H54 (cell line): ENCODE measurements at places on chromosomes 7 and 10.

DNA sequence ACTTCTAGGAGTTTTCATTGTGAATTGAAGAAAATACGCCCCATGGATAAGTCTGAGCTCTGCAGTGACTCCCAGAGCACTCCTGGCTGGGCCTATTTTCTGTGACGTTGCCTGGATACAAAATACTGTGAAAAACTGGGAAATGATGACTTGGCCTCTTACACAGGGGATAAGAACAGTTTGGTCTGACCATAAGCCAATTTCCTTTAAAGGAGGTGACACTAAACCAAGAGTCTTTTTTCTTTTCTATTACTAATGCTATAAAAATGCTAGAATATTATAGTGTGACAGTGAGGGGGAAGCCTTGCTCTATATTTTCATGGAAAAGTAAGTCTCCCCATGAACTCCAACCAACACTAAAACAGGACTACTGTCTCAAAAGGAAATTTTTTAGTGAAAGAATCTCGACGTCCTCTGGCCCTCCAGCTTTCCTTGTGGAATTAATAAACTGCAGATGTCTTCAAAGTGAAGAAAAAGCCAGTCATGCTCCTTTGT is 45.5 kb downstream of the MYOF start:
- peak; percentile 38 for DNase-seq

GRCh38 chr7:138980563-138981291 is 462 bp downstream of the KIAA1549 start:
- peak; percentile 18 for DNase-seq

GRCh38 chr10:131667561-131667960 is 233.2 kb upstream of the PPP2R2D start:
- no peak for DNase-seq

- DNase-seq, result no peak
Observed at GRCh38 chr7:149869867-149870266, 3.9 kb upstream of the ATP6V0E2 start.

- no peak for DNase-seq
Observed at GRCh38 chr10:24680647-24681524, 42.8 kb downstream of the ARHGAP21 start.

- peak; percentile 21 for DNase-seq
Observed at GRCh38 chr7:41005374-41005901, 697.5 kb downstream of the INHBA start.

GRCh38 chr10:71255808-71256660 is 43.7 kb downstream of the UNC5B start:
- DNase-seq, result peak; percentile 81

GRCh38 chr10:111560027-111560426 is 483.2 kb downstream of the ADRA2A start:
- DNase-seq, result no peak

- no peak for DNase-seq
Observed at GRCh38 chr10:90993340-90993739, 72.5 kb upstream of the ANKRD1 start.

DNA sequence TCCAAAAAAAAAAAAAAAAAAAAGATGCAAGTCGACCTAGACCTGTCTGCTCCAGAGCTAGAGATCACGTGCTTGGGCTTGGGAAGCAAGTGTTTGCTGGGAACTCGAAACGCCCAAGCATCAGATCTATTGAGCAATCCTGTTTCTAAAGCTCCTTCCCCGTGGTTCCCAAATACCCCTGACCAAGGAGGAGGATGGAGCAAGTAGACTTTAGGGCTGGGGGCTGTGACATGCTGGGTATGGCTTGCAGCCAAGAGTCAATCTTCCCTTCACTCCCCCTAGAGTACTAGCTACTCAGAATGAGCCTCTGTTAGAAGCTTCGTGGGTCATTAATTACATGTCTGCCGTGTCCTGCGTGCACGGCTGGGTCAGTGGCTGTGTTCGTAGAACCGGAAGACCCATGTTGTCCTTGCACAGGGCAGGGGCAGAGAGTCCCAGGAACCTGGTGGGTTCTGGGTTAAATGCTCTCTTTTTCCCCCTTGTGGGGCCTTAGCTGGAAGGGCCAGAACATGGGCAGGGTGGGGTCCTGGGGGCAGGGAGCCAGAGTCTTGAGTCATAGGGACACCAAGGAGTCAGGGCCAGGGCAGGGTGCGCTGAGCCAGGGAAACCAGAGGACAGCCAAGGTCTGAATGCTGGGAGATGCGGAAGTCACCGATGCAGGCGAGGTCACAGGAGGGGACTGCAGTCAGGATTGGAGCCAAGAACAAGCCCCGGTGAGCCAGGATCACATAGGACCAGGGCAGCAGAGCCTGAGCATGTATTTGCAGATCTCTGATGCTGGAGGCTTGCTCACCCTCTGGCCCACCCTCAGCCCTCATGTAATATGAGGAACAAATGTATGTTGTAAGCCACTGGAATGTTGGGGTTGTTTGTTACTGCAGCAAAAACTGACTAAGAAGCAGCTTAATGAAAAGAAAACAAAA is 34.6 kb upstream of the TPST1 start:
- no peak for DNase-seq

DNA sequence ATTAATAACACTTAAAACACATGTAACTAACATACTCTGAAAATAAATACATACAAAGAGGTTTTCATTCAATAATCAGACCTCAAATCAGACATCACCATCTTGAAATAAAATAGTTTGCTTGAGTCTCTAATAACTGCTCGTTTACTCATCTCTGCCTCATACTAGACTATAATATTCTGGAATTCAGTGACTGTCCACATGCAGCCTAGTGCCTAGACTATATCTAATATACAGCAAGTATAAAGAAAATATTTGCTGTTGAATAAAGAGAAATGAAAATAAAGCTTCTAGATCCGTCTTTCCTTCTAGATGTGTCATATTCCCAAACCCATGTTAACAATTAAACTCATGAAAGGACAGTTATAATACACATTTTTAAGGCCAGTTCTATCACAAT is 236.3 kb upstream of the LRRN3 start:
- no peak for DNase-seq

DNA sequence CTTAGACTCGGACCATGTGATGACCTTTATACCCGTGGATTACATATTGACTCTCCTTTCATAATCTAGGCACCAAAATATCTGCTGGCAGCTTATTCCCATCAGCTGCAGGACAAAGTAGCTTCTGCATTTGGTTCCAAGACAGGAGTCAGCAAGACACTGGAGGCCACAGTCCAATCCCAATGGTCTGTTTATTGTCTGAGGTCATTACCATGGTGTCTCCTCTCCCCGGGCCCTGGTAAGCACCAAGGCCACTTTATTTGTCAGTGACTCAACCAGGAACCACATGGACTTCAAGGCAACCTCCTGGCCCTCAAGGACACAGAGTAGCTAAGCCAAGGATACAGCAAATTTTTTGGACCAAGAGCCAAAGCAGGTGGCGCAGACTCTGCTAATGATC is 36.1 kb downstream of the KCNMA1 start:
- DNase-seq, result no peak

- DNase-seq, result peak; percentile 100
Observed at GRCh38 chr7:42236976-42237810, at the start of gene GLI3. GLI3 (minus strand) TSS chr7:42237209; CDS start chr7:42223253, 13,956 bp downstream.

- DNase-seq, result no peak
Observed at GRCh38 chr10:6305401-6306321, 102.9 kb downstream of the PFKFB3 start.
